ENCODE measurements at places on chromosomes 7 and 10.

GRCh38 chr10:30846710-30847109 is 185.0 kb downstream of the ZNF438 start:
- DNase-seq, result no peak

GRCh38 chr7:151435971-151436370 is 4.0 kb downstream of the CRYGN start:
- no peak for DNase-seq

- no peak for DNase-seq
These were observed 197.2 kb downstream of the CRPPA start for GRCh38 chr7:16223963-16224707.

DNA sequence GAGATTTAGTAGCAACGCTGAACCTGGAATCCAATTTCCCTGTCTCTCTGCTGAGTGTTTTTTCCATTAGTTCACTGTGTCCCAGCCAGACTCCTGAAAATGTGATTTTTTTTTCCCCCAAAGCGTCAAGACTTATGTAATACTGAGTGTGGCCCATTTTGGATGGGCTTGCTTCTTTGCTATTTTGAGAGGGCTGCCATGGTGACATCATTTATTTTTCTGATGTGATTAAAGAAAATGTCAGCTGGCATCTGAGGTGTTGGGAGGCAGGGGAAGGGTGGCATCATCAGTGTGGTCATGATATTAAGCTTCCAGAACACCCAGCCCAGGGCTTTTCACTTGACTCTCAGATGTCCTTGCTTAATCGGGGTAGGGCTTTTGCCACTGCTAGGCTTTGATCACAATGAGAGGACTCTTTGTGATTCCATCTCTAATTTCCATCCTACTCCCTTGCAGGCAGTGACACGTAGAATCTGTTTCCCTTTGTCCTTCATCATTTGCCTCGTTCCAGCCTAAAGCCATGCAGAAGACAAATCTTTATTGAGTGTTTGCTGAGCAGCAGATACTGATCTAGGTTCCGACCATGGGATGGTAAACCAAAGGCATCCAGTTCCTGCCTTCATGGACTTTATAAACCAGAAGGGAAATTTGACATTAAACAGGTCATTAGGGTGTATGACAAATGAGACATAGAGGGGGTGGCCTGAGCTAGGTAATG is 7.4 kb downstream of the ZNF365 start:
- DNase-seq, result no peak

DNA sequence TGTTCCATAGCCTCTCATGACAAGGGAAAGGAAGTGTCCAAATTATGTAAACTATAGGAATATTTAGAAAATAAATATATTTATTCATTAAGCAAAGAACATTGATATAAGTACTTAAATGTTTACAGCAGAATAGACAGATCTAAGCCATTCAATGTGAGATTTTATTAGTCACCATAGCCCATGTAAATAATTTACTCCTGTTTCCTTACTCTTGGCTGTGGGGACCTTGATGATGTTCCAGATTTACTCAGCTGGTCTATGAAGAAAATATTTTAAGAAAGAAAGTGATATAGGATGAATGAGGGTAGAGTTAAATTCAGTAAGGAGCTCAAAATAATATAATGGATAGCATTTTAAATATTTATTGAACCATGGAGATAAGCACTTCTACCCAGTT is 442.6 kb upstream of the KLF6 start:
- DNase-seq, result no peak

- DNase-seq, result no peak
These were observed 15.9 kb upstream of the FFAR4 start for GRCh38 chr10:93550606-93551005.

- DNase-seq, result no peak
These were observed 320.5 kb downstream of the MAGI2 start for GRCh38 chr7:79132844-79133451.

DNA sequence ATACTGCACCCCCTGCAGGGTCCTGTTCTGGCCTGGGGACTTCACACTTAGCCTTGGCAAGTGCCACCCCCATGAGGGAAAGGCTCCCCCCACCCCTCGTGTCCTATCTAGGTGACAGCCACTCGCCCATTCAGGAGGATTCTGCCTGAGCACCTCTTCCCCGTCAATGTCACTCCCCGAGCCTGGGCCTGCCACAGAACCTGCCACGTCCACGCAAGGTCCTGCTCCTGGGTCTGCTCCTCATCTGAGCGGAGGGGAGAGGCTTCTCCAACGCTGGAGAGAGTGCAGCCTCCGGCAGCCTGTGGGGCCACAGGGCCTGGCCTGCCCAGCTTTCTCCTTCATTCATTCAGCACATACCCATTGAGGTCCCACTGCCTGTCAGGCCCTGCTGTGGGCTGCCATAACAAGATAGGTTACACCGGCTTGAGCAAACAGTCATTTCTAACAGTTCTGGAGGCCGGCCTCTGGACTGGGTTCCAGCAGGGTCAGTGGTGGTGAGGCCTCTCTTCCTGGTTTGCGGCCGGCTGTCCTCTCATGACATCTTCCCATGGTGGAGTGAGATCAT is 92.0 kb upstream of the RET start:
- DNase-seq, result no peak

DNA sequence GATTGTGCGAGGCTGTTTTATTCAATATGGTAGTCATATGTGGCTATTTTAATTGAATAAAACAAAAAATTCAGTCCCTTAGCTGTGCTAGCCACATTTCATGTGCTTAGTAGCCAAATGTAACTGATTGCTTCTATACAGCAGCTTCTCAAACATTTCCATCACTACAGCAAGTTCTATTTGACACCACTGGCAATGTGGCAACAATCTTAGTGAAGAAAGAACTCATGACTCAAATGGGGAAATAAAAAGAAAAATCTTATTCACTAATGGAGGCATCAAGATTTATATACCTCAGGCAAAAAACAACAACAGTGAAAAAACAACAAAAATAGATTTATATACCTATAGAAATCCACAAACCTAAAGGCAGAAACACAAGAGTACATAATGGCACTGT is 17.9 kb downstream of the SEM1 start:
- no peak for DNase-seq

- no peak for DNase-seq
These were observed 324.0 kb downstream of the IPMK start for GRCh38 chr10:57943701-57944100.

DNA sequence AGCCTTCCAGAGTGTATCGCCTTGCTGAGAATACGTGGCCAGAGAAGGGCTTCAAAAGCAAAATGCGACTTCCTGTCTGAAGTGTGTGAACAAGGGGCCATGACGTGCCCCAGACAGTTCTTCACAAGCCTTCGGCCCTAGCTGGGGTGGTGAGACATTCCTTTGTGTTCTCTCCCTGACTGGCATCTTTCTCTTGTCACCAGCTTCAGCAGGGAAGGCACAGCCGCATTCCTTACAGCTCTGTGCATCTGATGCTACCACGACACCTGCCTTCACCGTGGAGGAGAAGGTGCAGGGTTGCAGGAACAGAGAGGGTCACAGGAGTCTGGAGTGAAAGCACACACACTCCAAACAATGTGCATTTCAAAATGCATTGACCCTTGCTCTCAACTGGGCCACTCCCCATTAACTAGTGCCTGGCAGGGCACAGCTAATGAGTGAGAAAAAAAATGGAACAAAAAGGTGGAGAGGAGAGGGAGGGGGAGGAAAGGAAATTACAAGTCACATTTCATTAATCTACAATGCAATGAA is 93.4 kb downstream of the GPR26 start:
- no peak for DNase-seq

DNA sequence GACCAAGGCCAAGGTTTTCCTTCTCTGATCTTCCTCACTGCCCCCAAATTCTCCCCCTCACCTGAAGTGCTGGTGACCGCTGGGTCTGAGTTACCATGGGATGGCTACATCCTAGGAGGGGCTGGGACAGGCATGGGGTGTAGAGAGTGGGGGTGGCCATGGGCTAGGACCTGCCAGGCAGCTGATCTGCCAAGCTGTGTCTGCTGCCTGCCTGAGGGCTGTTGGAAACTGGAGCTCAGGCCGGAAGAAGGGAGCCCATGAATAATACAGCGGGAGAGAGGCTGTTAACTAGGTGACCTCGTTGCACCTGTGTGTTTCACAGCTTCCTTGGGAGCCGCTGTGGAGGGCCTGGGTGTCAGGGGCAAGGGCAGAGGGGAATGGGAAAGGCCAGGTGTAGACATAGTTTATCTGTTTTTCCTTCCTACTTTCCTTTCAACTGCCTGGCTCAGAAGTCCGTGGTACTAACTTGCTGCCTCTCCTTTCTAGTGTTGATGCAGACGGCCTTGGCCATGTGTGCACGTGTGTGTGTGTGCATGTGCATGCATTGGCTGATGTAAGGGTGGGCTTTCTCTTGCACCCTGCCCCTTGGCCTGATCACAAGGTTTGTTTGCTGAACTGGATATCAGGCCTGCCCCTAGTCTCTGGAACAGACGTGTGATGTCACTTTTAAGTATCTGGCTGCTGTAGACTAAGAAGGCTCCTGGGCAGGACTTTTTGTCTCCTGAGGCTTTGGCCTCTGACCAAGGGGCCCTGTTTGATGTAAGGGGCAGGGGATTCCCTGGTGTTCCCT is 11.9 kb downstream of the CDH23 start:
- DNase-seq, result no peak

DNA sequence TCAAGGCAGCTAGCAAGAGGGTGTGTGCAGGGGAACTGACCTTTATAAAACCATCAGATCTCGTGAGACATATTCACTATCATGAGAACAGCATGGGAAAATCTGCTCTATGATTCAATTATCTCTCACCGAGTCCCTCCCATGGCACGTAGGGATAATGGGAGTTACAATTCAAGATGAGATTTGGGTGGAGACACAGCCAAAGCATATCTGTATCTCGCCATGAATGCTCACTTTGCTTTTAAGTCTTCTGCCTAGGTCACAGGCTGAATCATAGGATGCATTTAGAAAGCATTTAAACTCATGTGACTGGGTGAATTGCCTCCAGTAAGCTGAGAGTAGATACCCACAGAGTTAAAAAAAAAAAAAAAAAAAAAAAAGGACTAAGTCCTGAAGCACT is 220.0 kb downstream of the AGMO start:
- no peak for DNase-seq

DNA sequence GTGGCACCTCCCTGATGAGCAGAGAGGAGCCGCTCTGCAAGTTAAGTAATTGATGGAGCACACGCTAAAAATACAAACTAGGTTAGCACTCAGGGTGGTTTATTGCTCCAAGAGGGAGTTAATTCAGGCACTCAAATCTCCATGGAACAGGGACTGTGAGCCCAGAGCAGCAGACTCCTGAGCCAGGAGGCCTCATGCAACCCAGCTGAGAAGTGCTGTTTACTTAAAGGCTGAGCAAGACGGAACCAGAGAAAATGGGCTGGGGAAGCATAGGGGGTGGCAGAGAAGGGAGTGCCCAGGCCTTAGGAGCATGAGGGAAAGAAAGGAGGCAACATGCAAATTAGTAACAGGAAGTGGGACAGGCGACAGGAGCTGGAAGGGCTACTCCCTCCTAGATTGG is 174.1 kb downstream of the KCNMA1 start:
- DNase-seq, result no peak

- DNase-seq, result no peak
These were observed 31.1 kb upstream of the IMMP2L start for GRCh38 chr7:111593343-111593742.

DNA sequence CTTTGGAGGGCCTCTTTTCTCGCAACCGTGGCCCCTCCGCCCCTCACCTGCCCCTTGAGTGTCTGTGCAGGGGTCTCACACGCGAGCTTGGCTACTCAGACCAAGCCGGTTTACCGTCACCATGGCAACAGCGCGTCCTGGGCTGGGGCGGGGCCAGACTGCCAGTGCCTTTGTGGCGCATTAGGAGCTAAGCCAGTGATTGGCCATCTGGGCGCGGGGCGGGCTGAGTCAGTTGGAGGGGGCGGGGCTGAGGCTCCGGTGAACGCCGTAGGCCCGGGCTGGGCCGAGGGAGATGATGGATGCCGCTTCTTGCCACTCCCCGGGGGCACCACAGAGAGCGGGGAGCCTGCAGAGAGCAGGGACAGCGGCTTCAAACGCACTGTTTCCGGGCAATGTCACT is 48.7 kb upstream of the FXYD4 start:
- peak; percentile 38 for DNase-seq

DNA sequence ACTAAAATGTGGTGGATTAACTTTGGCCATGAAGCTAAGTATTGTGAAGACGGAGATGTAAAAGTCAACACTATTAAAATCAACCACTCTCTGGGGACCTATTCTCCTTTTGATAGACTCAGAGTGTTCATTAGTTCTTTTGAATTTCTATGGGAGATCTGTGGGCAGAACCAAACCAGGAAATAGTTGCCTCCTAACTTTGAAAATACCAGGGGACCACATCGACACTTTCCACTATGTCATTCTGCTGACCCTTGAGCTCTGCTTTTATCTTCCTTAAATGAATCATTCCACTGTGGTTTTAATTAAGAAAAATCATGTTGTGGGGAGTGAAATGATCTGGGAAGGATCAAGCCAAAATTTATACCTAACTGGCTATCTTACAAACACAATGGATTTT is 960.5 kb downstream of the GATA3 start:
- DNase-seq, result no peak

- no peak for DNase-seq
These were observed 496.2 kb upstream of the FOXK1 start for GRCh38 chr7:4185721-4186512.

DNA sequence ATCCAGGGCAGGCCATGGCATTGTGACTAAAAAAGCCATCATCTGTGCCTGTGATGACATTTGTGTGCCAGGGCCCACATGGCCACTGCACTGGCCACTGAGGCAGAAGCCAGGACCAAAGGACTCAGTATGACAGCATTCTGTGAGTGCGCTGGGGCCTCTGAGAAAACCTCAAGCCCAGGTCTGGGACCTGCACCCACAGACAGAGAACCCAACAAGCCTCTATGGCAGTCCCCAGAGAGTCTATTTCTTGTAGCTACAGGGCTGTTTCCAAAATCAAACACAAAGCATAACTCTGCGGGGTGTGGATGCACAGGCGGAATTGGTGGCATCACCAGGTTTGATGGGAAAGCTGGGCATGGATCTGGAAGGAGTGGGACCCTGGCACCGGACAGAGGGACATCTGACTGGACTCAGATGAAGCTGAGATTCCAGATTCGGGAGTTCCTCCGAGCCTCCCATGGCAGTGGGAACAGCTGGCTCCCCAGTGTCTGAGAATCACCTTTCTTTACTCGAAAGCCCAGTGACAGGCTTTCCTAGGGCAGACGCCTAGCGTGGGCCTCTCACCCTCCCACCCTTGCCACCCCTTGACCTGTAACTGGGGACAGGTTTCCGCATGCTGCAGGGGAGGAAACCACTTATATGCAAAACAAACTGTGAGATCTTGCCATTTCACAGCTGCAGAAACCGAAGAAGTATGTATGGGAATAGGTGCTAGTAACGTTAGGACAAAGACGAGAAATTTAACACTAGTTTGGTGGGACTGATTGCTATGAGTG is 70.6 kb upstream of the RHEB start:
- no peak for DNase-seq

GRCh38 chr7:73988197-73988596 is 39.8 kb upstream of the ELN start:
- DNase-seq, result no peak

DNA sequence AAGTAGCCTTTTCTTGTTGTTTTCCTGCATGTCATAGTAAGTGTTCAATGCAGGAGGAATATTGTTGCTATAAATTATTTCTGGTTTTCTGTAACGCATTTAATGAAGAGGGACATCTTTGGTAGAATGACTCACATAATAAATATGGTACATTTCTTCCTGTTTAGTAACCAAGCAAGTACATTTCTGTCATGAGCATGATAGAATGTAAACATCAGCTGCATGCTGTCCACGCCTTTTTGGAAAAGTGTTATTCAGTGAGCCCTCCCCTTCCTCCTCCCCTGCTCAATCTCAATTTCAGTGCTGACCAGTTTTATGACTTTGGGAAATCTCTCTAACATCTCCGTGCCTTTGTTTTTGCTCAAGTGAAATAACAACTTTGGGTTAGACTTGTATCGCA is 664.0 kb downstream of the XPNPEP1 start:
- DNase-seq, result no peak

GRCh38 chr7:20021831-20022230 is 195.4 kb downstream of the MACC1 start:
- no peak for DNase-seq
